ENCODE measurements at places on chromosomes 1 and 21. TPM values are rescaled to one million over a fixed set of nuclear protein-coding genes. Genes with fewer than 3 reads are reported as not detected.

- no peak for DNase-seq
Measured at GRCh38 chr1:217562229-217562878, 68.5 kb downstream of the GPATCH2 start.

DNA sequence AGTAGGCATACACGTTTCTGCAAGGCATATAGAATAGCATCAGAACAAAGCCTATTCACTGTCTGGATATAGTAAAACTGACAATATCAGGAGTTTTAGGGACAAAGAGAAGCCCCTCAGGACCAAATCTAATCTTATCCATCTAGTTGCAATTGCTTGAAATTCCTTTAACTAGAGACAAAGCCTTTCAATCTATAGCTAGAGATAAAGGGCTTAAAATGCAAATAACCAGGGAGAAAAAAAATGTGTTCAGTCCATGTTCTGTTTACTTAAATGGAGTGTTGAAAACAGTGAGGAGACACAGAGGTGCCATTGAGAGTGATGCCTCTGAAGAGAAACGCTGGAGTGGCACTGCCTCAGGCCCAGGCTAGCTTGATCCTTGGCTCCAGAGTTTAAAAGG, 286.1 kb downstream of the DPYD start:
- DNase-seq: no peak

GRCh38 chr1:238476841-238477240, 586.1 kb upstream of the ZP4 start:
- DNase-seq: no peak

- no peak for DNase-seq
Measured at GRCh38 chr1:234479866-234480265, 887 bp upstream of the TARBP1 start.

- no peak for DNase-seq
Measured at GRCh38 chr1:35062518-35063196, 16.5 kb upstream of the ZMYM1 start.

DNA sequence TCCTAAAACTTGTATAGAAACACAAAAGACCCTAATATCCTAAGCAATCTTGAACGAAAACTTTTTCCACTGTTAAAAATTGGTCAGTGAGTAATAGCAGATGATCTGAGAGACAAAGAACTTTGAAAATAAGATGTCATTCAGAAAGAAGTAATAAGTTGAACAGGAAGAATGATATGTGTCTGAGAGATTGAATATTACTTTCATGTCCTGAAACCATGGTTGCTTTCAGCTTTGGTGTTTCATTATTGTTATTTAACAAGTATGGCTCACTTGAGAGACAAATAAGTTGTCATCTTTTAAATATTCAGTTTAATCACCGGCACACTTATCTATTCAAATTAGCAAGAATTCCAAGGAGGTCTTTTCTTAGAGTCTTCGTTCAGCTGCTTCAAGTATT, 11.4 kb downstream of the PRKACB start:
- no peak for DNase-seq

DNA sequence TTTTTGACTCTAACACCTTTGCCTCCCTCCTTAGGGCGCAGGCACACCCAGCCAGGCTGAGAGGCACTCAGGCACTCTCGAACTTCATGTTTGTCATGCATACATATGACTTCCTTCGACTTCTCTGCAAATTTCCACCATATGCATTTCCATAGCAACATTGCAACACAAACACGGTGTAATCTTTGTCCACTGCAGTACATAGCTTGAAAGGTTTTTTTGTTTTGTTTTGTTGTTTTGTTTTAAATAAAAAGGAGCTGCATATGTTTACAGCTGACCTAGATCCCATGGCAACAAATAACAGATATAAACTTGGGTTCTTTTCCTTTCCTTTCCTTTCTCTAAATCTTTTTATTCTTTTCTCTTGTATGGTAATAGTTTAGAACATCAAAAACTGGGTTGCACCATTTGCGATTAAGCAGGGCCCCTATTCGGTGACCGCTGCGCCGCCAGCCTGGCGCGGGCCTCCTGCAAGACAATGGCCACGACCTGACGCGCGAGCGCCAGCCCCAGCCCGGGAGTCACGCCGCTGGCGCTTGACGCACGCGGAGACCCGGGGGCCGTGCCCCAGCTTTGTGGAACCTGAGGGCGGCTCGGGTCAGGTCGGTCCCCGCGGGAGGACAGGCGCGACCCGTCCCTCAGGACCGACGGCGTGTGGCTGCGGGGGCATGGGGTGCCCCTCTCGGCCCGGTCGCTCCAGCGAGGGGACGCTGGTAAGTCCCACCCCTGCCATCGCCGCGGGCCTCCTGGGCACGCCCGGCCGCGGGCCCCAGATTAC, 35.2 kb downstream of the CCN1 start:
- DNase-seq: no peak

GRCh38 chr1:193355626-193356025, 169.2 kb upstream of the B3GALT2 start:
- no peak for DNase-seq

- DNase-seq: no peak
Measured at GRCh38 chr1:166907763-166908162, 31.7 kb upstream of the TADA1 start.

Gene S100A2
- not detected for total RNA-seq
